CD4-positive, alpha-beta T cell treated with Interleukin-15 for 1 hour (primary cell): ENCODE measurements at places on chromosomes 7 and 10.

GRCh38 chr7:55533050-55533728 is 39.1 kb downstream of the VOPP1 start:
- peak; percentile 91 for DNase-seq

DNA sequence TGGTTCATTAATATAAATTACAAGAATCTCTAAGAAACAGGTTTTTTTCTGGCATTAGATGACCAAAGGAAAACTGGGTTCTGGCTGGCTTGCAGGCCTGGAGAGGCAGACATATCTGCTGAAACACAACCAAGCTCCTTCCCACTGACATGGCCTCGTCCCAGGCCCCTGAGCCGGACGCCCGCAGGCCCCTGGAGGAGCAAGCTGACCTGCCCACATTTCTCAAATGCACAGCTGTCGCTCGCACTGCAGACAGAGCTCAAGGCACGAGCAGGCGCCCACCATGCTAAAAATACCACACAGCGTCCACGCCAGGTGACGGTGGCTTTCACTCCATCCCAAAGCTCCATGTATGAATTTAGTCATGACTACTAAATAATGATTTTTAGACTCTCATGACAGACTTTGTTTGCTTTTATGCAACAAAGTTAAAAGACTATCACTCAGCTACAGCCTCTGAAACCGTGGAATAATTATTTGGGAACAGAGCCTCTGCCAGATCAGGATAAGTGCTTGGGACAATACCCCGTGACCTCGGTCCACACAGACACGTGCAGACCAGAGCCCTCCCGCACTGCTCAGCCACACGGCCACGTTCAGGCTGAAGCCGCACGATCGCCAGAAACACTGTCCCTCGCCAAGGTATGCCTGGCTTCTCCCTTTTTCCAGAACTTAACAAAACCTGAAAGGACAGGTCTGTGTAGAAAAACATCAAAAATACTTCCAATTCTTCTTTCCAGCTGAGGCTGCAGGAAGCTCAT is 71.1 kb downstream of the DIP2C start:
- no peak for DNase-seq

- no peak for DNase-seq
Measured at GRCh38 chr7:71739520-71740173, 607.7 kb downstream of the GALNT17 start.

DNA sequence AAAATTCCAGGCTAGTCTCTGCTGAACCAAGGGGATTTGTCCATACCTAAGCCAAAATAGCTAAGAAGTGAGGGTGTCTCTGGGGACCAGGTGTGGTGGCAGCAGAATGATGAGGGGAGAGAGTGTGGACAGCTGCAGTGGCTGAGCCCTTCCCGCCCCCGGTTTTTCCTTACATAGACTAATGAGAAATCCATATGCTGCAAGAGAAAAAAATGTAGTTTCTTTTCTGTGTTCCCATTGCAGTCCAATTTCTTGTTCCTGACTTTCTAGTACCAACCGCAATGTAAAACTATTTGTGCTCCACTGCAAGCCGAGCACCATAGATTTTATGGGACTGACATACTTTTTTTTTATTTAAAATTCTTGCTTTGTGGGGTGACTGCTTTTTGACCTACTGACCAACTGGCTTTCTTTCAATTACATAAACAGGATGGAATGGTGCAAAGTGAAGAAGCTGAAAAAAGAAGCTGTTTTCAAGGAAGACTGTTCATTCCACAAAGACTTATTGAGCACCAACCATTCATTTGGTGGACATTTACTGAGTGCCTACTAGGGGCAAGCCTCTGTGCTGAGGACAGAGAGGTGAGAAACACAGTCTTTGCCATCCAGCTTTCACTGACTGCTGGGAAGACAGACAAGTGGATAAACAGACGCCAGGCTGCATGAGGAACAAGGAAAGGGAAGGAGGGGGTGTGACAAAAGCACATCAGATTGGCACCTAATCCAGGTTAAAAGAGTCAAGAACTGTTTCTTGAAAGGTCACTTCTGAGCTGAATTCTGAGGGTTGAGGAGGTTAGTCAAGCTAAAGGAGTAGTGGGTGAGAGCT is 9.8 kb downstream of the CEP41 start:
- DNase-seq: no peak

- DNase-seq: peak; percentile 24
Measured at GRCh38 chr7:24573554-24574338, 494 bp downstream of the PALS2 start.

- DNase-seq: peak; percentile 35
Measured at GRCh38 chr7:56105508-56105907, 768 bp downstream of the CHCHD2 start.

GRCh38 chr7:131294553-131294952 is 33.1 kb upstream of the MKLN1 start:
- DNase-seq: no peak

DNA sequence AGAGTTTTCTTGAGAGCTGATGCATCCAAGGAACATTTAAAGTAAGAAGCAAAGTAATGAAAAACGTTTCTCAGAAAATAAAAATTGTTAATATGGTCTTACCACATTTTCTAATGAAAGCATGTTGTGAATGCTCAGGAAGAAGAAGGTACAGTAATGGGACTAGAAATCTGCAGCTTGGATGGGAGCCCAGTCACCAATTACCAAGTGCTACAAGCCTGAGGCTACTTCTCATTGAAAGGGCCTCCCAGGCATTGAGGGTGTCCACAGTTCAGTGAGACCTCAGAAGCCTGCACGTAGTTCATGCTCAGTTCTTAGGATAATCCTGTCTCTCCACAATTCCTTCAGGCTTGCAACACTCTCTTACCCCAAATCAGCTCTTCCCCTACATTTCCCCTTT is 17.6 kb downstream of the PTN start:
- no peak for DNase-seq

GRCh38 chr10:102935939-102936605 is 18.0 kb downstream of the CNNM2 start:
- DNase-seq: no peak

GRCh38 chr7:142964502-142965246 is 2.5 kb upstream of the KEL start:
- DNase-seq: no peak

GRCh38 chr10:24706479-24707118 is 17.1 kb downstream of the ARHGAP21 start:
- peak; percentile 30 for DNase-seq

DNA sequence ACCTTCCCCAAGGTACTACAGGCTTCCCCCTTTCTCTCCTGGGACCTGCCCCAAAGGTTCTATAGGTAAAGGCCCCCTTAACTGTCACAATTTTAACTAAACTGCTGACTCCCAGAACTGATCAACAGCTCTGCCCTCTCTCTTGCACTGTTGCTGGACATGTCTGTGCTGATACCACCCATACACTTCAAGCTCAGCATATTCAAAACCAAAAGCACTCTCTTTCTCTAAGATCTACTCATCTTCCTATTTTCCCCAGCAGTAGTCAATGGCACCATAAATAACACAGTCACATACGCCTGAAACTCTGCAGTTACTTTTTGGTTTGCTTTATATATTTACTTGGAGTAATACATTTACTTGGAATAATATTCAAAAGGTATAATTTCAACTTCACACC is 12.3 kb downstream of the OSBPL3 start:
- no peak for DNase-seq

DNA sequence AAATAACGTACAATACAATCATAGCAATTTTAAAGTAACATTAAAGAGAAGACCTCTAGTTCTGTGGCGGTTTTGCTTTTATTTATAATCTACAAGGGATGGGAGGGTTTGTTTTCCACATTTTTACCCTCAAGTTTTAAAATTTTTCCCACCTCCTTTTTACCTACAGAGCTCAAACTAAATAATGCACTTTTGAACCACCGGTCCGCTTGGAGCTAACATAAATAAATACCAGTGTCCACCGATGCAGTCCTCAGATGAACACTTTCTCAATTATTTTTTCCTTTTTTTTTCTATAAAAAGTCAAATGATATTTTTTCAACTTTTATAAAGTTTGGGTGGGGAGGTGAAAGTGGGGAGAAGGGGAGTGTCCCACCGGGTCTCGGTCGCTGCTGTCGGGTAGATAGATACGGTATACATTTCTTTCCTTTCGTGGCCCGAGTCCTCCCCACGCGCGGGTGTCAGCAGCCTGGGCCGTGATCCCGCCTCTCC is 3.3 kb downstream of the ZNF503 start:
- DNase-seq: no peak

DNA sequence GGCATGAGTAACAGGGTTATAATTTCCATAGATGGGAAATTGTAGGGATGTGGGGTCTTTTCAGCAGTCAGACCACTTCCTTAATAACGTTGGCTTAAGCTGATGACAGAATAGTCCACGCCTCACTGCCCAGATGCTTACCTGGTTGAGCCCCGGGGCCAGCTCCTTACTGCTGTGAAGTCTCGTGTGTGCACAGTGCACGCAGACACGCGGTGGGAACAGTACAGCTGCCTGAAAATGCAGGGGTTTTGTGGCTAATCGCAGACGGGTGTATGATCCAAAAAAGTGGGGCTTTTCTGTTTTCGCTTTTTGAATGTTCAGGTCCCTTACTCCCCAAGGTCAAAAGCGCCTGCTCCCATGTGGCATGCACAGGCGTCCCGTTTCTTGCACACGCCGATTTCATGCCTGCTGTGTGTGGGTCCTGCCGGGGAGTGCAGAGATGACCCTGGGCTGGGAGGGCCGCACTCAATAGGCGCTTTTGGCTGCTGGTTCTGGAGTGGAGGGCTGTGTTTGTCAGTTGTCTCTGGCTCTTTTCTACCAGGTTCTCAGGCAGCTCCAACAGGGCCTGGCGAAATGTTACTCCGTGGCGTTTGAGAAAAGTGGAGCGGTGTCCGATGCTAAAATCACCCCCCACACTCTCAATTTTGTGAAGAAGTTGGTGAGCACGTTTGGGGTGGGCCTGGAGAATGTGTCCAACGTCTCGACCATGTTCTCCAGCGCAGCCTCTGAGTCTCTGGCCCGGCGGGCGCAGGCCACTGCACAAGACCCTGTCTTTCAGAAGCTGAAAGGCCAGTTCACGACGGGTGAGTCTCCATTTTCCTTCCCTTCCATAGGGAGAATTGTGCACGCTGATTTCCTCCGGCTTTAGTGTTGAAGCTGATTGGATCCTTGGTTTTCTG is 116.0 kb downstream of the TRRAP start:
- DNase-seq: no peak

DNA sequence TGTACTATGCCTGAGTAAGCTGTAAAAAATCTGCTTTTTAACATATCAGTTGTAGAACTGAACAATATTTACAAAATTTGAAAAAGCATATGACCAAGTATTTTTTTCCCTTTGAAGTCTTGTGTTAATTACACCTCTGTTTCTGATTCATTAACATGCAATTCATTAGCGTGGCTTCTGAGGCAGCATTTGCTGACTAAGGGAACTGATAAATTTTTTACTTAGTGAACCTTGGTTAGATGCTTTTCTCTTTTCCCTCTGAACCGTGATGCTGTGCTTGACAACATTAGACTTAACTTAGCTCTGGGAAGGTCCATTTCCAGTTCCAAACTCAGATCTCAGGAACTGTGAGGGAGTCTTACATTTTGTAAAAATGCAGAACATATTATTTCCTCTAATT is 28.1 kb downstream of the TWIST1 start:
- DNase-seq: no peak

- DNase-seq: no peak
Measured at GRCh38 chr10:91700788-91701444, 68.0 kb upstream of the PPP1R3C start.

DNA sequence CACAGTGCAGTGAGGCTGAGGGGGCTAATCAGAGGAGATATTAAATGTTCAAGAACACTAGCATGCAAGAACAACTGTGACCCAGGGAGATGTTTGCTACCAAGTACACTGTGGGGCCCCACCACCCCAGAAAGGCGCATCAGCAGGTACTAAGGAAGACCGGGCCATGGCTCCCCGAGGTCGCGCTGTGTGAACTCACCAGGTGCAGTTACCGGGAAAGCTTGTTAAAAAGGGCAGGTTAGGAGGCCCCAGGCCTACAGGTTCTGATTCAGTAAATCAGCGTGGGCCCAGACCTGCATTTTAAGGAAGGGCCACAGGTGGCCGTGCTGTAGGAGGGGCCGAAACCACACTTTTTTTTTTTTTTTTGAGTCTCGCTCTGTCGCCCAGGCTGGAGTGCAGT is 54.6 kb downstream of the TMEM209 start:
- peak; percentile 56 for DNase-seq

DNA sequence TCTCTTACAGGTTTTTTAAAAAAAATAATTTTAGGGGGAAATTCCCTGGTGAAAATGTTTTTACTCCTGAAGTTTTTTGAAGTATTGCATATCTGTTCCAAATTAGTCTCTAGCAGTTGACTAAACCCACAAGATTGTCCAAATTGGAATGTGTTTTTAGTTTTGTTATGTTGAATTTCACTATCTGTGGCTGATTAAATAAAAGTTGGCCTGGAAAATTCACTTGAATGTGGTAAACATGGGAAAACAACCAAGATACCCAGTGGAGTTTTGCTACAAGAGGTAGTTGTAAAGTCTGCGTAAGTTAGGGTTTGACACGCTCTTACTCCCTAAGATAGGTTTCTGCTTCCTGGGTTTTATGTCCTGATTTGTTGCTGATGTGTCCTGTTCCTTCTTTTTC is 3.3 kb downstream of the TSGA13 start:
- no peak for DNase-seq

- DNase-seq: no peak
Measured at GRCh38 chr10:11539191-11539868, 72.1 kb downstream of the USP6NL start.

DNA sequence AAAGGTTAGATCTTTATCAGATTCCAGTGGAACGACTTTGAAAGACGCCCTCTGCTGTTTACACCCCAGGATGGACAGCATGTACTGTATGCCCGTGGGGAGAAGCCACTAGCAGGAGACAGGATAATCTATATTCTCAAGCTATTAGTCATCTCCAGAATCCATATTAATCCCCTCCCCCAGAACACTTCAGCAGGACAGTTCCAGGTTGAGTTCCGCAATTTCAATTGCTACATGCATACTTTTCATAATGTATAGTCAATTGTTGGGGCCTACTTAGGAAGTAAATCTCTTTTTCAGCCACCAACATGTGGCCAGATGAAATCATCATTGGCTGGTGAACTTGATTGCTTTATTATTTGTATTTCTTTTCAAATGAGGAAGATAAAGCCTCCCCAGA is 313.1 kb upstream of the SMIM30 start:
- DNase-seq: no peak

GRCh38 chr10:68231106-68231816 is 652 bp downstream of the ATOH7 start:
- peak; percentile 28 for DNase-seq

GRCh38 chr10:109454691-109455090 is 468.6 kb downstream of the XPNPEP1 start:
- no peak for DNase-seq

DNA sequence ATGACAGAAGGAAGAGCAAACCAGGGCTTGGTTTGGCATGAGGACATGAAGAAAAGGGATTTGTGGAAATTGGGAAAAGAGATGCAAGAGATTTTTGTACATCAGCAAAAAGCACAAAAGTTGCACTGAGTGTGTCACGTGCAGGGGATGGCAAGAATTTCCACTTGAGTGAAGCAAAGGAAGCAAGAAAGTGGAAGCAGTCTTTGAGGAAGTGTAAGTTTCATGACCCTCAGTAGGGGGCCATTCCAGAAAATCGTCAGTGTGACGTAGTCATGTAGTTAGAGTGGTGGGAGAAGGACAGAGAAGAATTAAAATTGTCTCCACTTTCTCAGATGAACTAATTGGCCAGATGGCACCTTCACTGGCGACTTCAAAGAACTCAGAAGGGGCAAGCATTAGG is 123.3 kb upstream of the FZD1 start:
- DNase-seq: no peak

GRCh38 chr7:155839461-155839860 is 27.2 kb upstream of the SHH start:
- DNase-seq: no peak

GRCh38 chr10:88920198-88920597 is 32.4 kb downstream of the ACTA2 start:
- DNase-seq: no peak

GRCh38 chr7:127588697-127589482 is 679 bp downstream of the ARF5 start:
- DNase-seq: no peak
